ENCODE measurements at places on chromosomes 11 and 22.

GRCh38 chr11:75474878-75475766 lies 42.1 kb upstream of the KLHL35 start:
- DNase-seq, result no peak

DNA sequence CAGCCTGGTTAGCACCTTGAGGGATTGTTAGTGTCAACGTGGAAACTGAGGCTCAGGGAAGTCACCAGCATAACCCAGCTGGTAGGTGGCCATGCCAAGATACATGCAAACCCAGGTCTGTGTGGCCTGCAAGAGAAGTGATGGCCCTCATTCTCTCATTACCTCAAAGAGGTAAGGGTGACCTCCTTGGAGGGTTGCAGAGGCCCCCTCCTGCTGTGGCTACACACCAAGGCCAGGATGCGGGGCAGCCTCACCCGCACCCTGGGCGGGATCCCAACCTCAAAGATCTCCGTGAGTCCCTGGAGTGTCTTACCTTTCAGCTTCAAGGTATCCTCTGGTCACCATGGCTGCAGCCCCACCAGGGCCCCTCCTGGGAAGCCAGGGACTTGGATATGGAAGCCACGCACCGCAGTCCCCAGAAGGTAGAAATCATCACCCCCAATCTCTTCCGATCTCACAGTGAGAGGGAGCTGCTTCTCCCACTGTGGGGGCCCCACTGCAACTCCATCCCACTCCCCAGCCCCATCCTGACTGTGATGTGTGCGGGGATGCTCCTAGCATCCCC lies 95.4 kb downstream of the MORC2 start:
- DNase-seq, result no peak

- no peak for DNase-seq
Observed at GRCh38 chr11:61267437-61267841, 26.5 kb downstream of the PGA5 start.

- no peak for DNase-seq
Observed at GRCh38 chr11:1059759-1060158, 14.9 kb upstream of the MUC2 start.

GRCh38 chr11:96481204-96481603 lies 91.4 kb downstream of the JRKL start:
- DNase-seq, result no peak

GRCh38 chr11:62666259-62666926 lies 1.3 kb downstream of the CSKMT start:
- DNase-seq, result no peak

DNA sequence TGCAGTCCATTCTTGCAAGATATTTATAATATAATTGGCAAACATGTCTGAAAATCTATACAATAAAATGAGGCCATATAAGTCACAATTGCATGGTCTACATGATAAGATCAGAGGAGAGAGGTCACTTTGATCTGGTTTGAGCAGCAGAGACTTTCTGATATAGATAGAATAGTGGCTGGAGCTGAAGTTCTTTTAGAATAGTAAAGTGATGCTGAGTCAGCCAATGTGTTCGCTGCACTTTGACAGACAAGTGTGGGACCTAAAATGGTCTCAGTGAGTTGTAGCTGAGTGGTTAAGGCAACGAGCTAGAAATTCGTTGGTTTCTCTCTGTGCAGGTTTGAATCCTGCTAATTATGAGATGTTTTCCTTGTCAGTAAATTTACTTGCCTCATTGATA lies 257.0 kb upstream of the C11orf87 start:
- DNase-seq, result no peak

- DNase-seq, result peak; percentile 19
Observed at GRCh38 chr22:27252282-27253049, 549.1 kb downstream of the MN1 start.

DNA sequence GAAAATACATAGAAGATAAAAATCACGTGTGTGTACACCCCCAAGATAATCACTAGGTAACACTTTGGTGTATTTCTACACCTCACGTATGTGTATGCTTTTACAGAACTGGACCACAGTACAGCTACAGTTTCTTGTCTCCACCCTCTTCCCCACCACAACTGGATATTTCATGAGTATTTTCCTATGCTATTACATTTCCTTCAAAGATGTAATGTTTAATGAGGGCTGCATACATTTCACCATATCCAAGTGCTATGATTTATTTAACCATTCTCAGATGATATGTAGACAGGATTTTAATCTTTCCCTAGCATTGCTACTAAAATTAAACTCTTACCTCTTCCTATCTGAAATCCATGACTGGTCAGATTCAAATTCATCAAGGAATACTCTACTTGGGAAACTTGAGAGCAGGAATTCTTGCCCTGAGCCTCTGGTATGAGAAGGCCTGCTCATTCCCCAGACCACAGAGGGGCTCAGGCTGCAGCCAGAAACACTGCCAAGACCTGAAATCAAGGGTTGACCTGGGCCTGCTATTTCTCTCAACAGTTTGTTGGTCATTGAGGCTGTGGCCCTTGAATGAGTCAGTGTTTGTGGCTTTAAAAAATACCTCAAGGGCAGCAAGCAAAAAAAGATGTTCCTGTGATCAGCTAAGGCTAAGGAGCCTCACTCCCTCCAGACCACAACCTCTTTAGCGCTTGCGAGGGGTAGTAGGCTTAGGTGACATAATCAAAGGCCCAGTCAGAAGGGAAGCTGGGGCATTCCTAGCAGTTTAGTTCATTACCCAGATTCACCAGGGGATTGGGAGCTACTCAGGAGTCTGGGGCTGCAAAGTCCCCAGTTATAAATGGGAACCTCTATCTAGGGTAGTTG lies 55.5 kb downstream of the ABTB2 start:
- DNase-seq, result no peak

- no peak for DNase-seq
Observed at GRCh38 chr11:44611088-44611487, 45.6 kb downstream of the CD82 start.

- DNase-seq, result no peak
Observed at GRCh38 chr11:105033781-105034180, 1.2 kb downstream of the CASP1 start.

DNA sequence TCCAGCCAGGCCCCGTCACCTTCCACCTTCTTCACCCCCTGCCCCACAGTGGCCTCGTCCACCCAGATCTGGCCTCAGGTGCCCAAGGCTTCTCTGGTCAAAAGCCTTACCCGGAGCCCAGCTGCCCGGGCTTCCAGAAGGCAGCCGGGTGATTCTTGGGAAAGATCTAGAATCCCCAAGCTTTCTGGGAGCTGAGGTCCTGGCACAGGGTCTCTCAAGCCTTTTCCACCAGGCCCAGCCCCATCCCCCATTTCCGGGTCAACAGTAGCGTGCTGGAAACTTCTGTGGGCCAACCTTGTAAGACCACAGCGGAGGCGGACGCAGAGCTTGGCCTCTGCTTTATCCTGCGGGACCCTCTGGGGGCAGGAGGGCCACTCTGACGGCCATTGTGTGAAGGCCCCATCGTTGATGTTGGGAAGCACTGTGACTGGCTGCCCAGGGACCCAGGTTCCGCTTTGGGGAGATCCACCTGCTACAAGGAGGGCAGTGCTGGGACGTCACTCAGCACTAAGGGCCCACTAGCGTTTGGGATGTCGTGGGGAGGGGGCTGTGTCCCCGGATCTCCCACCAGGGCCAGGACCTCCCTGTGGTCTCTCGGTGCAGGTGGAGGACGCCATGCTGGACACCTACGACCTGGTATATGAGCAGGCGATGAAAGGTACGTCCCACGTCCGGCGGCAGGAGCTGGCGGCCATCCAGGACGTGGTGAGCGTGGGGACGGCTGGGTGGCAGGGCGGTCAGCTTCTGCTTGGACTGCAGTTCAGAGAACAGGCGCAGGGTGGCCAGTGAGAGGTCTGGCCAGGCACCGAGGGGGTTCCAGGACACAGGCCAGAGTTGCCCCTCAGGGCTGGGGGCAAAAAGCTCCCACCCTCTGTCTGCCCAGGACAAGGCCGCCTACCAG lies 11.5 kb downstream of the TSPAN32 start:
- DNase-seq, result no peak

DNA sequence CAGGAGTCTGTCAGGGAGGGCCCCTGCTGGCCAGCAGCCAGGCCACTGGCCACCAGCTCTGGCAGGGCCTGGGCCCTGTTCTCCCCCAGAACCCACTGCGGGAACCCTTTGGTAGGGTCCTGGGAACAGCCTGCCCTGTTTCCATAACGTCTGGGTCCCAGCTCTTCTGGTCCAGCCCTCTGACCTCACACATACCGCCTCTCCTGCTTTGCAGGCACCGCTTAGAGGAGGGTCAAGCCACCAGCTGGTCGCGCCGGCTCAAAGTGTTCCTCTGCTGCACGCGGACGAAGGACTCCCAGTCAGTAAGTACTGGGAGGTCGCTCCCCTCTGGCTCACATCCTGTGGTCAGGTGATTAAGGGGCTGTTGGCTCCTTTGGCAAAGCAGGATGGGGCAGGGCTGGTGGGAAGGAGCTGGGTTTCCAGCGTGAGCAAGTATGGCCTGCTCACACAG lies 26.6 kb upstream of the MYRF start:
- DNase-seq, result no peak

DNA sequence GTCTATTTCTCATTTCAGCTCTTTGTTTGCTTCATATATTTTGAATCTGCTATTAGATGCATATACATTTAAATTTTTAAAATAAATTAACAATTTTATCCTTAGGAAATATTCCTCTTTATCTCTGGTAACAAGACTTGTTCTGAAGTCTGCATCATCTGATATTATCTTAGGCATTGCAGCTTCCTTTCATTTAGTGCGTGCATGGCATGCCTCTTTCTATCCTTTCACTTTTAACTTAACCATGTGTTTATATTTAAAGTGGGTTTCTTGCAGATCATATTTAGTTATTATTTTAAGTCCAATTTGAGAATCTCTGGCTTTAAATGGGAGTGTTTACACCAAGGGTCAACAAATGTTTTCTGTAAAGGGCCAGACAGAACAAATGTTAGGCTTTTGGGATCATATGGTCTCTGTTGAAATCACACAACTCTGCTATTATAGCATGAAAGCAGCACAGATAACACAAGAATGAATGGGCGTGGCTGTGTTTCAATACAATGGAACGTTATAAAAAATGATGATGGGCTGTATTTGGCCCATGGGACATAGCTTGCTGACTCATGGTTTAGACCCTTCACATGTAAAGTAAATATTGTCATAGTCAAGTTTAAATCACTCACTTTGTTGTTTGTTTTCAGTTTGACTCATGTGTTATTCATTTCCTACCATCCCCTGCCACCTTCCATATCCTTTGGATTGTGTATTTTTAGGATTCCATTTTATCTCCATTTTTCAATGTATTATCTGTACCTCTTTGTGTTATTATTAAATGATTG lies 83.9 kb upstream of the SNX19 start:
- DNase-seq, result peak; percentile 89

DNA sequence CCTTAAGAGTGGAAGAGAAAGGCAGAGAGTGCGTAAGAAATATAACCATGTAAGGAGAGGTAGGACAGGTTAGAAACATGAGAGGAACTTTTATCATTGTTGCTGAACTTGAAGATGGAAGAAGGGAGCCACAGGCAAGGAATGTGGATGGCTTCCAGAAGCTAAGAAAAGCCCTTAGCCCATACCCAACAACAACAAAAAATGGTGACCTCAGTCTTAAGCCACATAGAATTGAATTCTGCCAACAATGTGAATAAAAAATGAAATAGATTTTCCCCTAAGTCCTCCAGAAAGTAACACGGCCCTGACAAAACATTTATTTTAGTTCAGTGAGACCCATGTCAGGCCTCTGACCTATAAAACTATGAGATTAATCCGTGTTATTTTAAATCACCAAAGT lies 767.3 kb downstream of the FAM181B start:
- no peak for DNase-seq

- no peak for DNase-seq
Observed at GRCh38 chr22:40592352-40593113, 44.0 kb downstream of the MRTFA start.

GRCh38 chr22:23094695-23095681 lies 24.7 kb downstream of the GNAZ start:
- no peak for DNase-seq

GRCh38 chr11:105918600-105918999 lies 103.4 kb downstream of the MSANTD4 start:
- no peak for DNase-seq

Measured in SW 1271 (cell line).